Stimulated activated CD4-positive, alpha-beta T cell treated with anti-CD3 and anti-CD28 coated beads, Interleukin-4, amount 100 ng/mL, for 4 hours (primary cell): ENCODE measurements at places on chromosomes 1 and 21.

GRCh38 chr1:203278082-203278884, 27.0 kb upstream of the BTG2 start:
- no peak for DNase-seq

DNA sequence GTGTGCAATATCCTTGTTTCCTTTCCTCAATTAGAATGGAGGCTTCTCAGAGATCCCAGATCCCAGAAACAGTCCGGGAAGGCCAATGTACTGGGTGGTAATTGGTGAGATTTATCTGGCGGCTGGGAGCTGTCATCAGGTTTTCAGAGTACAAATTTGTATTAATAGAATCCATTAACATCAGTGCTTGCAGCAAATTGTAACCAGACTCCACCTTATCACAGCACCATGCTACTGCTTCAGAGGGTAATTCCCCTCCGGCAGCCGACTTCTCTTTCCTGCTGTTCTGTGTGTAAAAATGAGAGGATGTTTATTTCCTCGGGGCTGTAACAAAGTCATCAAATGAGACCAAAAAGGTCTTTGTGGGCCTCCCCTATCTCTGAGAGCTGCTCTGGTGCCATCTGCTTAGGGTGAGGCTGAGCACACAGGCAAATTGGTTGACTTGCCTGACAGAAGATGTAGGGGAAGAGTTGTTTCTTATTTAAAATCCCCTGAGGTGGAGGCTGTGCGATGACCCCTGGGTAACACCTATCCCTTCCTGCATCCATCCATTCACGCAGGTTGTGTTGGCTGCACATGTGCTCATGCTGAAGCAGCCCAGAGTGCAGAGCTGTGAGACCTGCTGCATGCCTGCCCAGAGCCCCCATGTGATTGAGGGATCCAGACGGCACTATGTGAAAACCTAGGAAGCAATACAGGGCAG, 19.2 kb downstream of the NFASC start:
- DNase-seq, result no peak

- DNase-seq, result no peak
Observed at GRCh38 chr1:115373305-115373704, 35.3 kb upstream of the NGF start.

DNA sequence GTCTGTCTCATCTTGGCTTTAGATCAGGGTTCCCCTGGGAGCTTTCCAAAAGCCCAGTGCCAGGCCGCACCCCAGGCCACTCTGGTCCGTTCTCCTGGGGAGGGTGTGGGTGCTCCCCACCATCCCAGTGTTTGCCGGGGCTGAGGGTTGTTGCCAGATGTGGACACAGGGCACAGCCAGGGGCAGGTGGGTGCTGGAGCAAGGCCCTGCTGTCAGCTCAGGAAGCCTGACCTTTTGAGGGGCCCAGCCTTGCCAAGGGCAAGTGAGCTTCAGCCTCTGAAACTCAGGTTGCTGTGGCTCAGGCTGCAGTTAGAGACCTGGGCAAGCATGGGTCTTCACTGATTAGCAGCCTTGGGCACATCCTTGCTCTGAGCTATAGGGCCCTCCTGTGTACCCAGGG, 22.8 kb upstream of the ZBTB21 start:
- DNase-seq, result no peak

- DNase-seq, result no peak
Observed at GRCh38 chr1:162538815-162539431, 22.6 kb upstream of the UAP1 start.

GRCh38 chr1:11898086-11898785, 28.0 kb downstream of the KIAA2013 start:
- no peak for DNase-seq

- no peak for DNase-seq
Observed at GRCh38 chr1:20037877-20038276, 32.1 kb upstream of the PLA2G5 start.

DNA sequence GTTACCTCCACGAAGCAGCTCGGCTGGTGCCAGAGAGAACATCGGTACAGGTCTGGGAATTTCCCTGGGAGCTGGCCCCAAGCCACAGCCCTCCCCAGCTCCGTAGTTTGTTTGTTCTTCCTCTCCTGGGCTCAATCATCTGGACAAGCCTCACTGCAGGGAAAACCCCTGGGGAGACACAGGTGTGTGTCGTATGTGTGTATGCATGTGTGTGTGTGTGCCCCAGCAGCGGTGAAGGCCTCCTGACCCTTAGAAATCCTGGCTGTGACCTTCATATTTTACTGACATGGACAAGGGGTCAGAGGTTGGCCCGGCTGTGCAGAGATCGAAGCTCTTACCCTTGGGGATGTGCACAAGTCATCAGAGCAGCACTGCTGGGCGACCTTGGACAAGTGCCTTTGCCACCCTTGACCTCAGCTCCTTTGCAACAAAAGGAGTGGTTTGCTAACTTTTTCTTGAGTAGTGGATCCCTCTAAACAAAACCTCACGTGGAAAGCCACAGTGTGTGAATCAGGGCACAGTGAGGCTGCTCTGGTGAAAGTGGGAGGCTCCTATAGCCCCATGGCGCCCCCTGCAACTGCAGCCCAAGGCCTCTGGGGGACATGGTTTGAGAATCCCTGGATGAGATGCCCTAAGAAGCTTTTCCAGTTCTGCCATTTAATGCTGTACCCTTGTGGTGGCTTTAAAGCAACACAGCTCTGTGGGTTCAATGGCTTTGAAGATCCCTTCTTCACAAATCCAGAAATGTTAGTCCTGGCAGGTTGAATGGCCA, 12.3 kb upstream of the IL22RA1 start:
- no peak for DNase-seq
